Gastrocnemius medialis (tissue), 4 donors: ENCODE measurements at places on chromosomes 3 and 15. TPM values are rescaled to one million over a fixed set of nuclear protein-coding genes. Genes with fewer than 3 reads are reported as not detected.

DNA sequence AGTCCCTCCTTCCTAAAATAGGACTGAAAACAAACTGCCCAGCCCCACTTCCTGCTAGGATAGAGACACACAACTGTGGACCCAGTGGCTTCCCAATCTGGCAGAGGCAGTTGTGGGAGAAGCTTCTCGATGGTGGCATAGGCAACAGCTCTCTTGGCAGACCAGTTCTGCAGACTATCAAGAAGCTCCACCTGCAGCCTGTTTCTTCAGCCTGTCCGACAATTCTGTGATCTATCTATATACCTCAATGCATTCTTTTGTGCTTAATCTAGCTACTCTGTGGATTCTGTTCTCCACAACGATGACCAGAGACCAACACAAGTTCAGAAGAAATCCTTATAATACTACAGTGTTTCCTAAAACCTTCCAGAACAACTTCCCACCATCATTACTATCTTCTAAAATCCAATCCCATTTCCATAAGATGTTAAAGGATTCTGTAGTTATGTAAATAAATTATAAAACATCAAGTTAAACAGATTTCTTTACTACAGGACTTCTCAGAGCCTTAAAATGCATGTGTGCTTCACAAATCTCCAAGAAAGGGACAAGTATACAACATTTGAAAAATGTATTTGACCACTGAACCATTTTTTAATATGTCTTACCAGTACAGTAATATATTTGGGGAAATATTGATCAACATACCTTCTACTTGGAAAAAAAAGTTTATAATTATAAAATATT lies 57.7 kb downstream of the IGF2BP2 start:
- no peak for DNase-seq
- H3K4me3 ChIP-seq: no peak overlapping the region
- no peaks in the 10 kb centered on the region for H3K27me3 ChIP-seq
- H3K4me1 ChIP-seq: peaks cover 14% of the 10 kb centered on the region
- H3K36me3 ChIP-seq: no peaks in the 10 kb centered on the region

The GOLGA6L22 gene
- not detected for total RNA-seq

The TMEM45A gene
- total RNA-seq: 4.6 TPM

The SPRED1 gene
- total RNA-seq: 4.0 TPM

The GUCA1C gene
- total RNA-seq: not detected

DNA sequence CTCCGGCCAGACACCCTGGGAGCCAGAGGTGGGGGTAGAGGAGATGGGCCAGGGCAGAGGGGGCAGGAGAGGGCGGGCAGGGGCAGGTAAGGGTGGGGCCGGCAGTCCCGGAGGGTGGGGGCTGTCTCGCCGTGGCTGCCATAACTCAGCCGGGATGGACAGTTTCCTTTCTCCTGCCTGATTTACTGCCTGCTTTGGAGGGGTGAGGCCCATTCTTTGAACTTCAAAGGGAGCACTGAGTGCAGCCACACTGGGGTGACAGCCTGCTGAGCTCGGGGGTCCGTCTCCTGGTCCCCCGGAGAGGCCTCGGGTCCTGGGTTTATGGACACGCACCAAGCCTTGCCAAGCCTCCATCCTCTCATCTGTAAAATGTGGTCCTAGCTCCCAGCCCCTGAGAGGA lies 135.4 kb downstream of the FBLN2 start:
- H3K27ac ChIP-seq: no peak overlapping the region
- DNase-seq: no peak
- no peaks in the 10 kb centered on the region for H3K4me1 ChIP-seq
- peaks cover 2% of the 10 kb centered on the region for H3K27me3 ChIP-seq

The OR5H14 gene
- total RNA-seq: not detected

DNA sequence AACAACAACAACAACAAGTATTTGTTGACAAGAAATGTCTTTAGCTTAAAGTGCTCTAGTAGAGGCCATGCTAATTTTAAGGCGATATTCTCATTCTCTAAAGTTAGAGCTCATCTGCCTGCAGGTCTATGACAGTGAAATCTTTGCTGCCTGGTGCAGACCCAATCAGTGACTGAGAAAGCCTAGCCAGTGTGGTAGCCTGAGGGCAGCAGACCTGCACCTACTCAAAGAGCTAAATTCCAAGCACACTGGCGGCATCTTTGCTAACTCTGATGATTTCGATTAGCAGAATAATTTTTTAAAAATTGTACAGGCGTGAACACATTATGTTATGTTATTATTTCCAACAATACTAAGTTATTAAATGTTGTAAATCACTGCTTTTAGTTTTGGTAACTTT lies 228.8 kb upstream of the RGMA start:
- no peak for DNase-seq
- no peaks in the 10 kb centered on the region for H3K27me3 ChIP-seq
- H3K4me1 ChIP-seq: no peaks in the 10 kb centered on the region
- H3K36me3 ChIP-seq: no peaks in the 10 kb centered on the region
- H3K27ac ChIP-seq: no peak overlapping the region
- no peak overlapping the region for H3K4me3 ChIP-seq

The ADGRG7 gene
- total RNA-seq: not detected

The FBXO40 gene
- total RNA-seq: 36.8 TPM

The THSD4 gene
- total RNA-seq: 0.36 TPM

The CCDC191 gene
- total RNA-seq: 0.36 TPM

DNA sequence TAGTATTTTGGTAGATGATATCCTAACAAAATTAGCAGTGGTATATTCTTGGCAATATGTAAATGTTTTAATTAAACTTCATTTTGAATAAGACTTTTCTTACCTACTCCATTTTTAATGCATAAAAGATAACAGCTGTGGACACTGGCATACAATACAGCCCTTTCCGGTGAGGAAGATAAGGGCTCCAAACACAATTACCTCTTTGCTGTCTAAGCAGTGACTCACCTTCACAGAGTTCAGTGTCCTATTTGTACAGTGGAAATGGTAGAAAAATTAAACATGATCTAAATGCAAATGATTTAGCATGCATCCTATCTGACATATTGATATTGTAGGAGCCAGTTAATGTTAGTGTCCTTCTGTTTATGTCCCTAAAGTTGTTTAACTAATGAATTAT lies 969.4 kb downstream of the PLOD2 start:
- no peaks in the 10 kb centered on the region for H3K27me3 ChIP-seq
- no peaks in the 10 kb centered on the region for H3K4me1 ChIP-seq
- H3K4me3 ChIP-seq: no peak overlapping the region

The ATP13A5 gene
- not detected for total RNA-seq

DNA sequence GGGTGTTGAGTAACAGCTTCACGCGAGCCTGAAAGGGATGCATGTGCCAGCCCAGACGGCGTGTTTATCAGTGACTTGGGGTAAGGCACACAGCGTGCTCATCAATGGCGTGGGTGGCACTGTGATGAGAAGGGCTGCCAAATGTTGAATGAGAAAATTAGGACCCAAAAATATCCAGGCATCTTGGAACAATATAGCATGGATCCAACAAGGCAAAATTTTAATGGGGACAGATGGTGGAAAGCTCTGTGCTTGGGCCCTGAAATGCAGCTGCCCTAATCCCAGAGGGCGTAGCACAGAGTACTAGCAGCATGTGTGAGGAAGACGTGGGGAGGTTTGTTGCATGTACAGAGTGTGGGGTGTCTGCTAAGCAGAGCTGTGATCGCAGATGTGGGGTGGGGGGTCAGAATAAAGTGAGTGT lies 48.9 kb downstream of the SSUH2 start:
- H3K4me1 ChIP-seq: peaks cover 91% of the 10 kb centered on the region
- H3K36me3 ChIP-seq: no peaks in the 10 kb centered on the region
- peak overlapping the region; percentile 86 for H3K27ac ChIP-seq
- DNase-seq: peak; percentile 49

GRCh38 chr15:74632601-74633000 lies 17.0 kb downstream of the CLK3 start:
- H3K4me1 ChIP-seq: no peaks in the 10 kb centered on the region
- H3K27me3 ChIP-seq: no peaks in the 10 kb centered on the region
- H3K27ac ChIP-seq: no peak overlapping the region
- H3K36me3 ChIP-seq: peaks cover 99% of the 10 kb centered on the region
- H3K4me3 ChIP-seq: no peak overlapping the region
- no peak for DNase-seq
